Hematopoietic multipotent progenitor cell treated with erythropoietin and hydrocortisone succinate and interleukin-3 and kit ligand, for 6 days (in vitro differentiated cells): ENCODE measurements at places on chromosomes 6 and 20.
A peak's percentile ranks its signal among the peaks of the same experiment; 100 is the strongest.

GRCh38 chr6:150887978-150888563, 22.6 kb downstream of the MTHFD1L start:
- DNase-seq, result no peak

GRCh38 chr6:21103626-21104224, 489.8 kb upstream of the SOX4 start:
- DNase-seq, result no peak

GRCh38 chr6:80454661-80455365, 348.3 kb downstream of the BCKDHB start:
- no peak for DNase-seq

- DNase-seq, result peak; percentile 53
Measured at GRCh38 chr6:153117986-153118879, 12.8 kb downstream of the RGS17 start.

GRCh38 chr20:57867181-57867803, 157.5 kb upstream of the PMEPA1 start:
- no peak for DNase-seq

GRCh38 chr20:25054096-25054820, 3.7 kb downstream of the ACSS1 start:
- no peak for DNase-seq

DNA sequence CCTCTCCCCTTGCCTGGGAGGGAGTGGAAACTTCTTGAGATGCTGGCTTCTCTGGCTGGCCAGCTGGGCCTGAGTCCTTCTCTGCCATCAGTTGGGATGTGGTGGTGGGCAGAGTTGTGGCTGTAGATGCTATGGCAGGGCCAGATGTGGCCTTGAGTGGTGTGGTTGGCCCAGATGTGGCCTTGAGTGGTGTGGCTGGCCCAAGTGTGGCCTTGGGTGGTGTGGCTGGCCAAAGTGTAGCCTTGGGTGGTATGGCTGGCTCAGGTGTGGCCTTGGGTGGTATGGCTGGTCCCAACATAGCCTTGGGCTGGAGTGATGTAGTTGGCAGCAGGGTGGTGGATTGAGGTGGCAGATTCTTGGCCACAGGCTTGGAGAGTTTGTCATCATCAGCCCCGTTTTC, 36.7 kb downstream of the C6orf132 start:
- no peak for DNase-seq

GRCh38 chr6:85354761-85355618, 94.9 kb upstream of the NT5E start:
- DNase-seq, result peak; percentile 83

DNA sequence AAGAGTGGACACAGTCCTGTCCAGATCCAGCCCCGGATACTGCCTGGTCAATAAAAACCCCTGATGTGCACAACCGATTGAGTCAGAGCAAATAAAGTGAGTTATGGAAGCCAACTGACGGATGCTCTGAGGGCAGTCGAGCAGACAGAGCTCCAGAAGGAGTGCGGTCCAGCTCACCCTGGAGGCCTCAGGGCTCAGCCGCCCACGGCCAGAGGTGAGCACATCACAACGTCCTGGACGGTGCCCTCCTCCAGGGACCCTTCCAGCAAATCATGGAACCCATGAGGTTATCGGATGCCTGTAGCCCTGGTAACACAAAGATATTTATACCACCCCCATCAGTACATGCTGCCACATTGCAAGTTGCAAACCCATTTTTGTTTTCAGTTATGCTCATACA, 44.0 kb upstream of the SMOC2 start:
- DNase-seq, result no peak

DNA sequence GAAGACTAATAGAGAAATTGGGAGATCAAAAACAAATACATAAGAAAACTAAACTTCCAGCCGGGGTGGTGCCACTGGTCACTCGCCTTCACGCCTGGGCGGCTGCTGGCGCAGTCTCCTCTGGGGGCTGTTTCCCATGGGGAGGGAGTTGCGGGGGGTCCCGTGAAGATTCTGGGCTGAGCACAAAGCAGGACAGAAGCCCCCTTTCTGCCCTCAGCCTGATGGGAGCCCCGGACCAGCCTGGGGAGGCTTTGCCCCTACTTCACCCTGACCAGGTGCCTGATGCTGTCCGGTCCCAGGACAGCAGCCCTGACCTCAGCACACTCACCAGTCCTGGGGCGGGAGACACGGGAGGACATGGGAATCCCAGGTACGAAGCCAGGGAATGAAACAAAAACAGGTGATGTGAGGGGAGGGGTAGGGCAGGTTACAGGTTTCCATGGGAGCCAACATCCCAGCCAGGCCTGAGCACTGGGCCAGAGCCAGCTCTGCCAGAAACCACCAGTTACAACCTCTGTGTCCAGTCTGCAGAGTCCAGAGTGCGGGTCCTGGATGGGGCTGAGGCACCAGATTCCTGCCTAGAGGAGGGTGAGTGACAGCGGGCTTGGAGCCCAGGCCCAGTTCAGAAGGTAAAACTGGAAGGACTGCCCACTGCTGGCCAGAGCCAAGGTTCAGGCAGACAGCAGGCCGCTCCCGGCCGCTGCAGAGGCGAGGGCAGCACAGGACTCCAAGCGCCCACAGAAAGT, 326.4 kb downstream of the TAF4 start:
- DNase-seq, result no peak

DNA sequence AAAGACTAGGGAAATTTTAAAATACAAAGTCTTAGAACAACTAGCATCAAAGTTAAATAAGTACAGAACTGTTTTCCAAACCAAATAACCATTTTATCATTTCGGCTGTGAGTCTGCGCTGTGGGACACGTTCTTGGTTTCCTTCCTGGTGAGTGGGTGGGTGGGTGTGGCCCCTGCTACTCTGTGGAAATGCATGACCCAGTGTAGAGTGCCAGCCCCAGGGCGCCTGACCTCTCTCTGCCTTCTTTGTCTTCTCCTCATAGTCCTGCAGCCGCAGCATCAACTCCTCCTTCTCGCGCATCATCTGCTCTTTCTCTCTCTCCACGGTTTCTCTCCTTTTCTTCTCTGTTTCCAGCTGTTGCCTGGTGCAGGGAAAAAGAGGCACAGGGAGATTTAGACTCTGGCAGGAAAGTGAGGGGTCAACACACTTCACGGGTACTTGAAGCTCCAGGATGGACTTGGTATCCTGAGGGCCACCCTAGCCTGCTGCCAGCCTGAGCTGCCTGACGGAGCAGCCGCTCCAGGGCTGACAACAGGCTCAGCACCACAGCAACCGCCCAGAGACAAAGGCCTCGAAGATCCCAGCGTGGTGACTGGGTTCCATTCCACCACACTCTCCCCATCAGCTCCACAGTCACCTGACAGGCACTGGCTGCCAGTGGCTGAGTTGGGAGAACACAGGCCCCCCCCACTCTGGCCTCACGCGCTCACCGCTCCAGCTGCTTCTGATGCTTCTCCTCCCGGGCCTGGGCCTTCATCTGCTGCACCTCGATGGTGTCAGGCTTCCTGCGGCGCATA, 48.4 kb downstream of the EZR start:
- no peak for DNase-seq

- DNase-seq, result no peak
Measured at GRCh38 chr20:25461281-25461650, 53.8 kb downstream of the GINS1 start.

DNA sequence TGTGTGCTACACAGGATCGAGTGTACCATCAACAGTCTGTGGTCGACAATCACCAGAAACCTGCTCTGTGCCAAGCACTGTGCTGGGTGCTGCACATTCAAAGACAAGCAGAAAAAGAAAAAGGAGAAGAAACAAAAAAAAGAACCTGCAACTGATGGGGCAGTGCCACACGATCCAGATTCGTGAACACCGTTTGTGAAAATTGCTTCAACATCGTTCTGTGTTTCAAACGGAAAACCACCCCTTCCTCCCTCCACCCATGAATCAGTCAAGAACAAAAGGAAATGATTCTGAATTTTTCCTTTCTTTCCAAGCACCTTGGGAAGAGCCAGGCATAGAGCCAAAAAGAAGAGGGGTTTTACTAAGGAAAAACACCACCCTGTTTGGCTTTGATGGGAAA, 129.2 kb upstream of the ARID1B start:
- no peak for DNase-seq

DNA sequence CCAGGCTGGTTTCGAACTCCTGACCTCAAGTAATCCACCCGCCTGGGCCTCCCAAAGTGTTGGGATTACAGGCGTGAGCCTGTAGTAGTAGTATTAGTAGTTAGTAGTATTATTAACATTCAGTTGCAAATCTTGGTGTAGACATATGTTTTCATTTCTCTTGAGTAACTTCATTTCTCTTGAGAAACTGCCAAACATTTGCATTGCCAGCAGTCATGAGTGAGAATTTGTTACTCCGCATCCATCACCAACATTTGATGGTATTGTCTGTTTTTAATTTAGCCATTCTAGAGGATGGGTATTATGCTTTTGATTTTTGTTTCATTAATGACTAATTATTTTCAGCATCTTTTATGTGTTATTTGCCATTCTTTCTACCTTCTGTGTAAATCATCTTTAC, 1.5 kb upstream of the ERVFRD-1 start:
- no peak for DNase-seq

- no peak for DNase-seq
Measured at GRCh38 chr6:108656836-108657235, 96.1 kb downstream of the FOXO3 start.

DNA sequence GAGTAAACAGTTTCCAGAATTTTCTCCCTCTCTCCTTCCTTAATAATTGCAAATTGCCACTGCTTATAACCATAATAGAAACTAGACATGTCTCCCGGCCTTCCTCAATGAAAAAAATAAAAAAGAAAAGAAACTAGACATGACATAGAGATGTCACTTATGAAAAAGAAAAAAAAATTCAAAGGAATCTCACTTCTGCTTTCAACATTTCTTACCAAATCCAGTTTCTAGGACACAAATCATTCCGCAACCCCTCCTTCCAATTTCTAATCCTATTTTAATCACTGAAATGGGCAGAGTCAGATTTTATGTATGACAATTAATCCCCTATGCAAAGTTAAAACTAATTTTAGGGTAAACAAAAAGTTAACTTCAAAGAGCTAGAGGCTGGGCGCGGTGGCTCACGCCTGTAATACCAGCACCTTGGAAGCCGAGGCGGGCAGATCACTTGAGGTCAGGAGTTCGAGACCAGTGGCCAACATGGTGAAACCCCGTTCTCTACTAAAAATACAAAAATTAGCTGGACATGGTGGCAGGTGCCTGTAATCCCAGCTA, 40.1 kb upstream of the EEF1A1 start:
- DNase-seq, result no peak

DNA sequence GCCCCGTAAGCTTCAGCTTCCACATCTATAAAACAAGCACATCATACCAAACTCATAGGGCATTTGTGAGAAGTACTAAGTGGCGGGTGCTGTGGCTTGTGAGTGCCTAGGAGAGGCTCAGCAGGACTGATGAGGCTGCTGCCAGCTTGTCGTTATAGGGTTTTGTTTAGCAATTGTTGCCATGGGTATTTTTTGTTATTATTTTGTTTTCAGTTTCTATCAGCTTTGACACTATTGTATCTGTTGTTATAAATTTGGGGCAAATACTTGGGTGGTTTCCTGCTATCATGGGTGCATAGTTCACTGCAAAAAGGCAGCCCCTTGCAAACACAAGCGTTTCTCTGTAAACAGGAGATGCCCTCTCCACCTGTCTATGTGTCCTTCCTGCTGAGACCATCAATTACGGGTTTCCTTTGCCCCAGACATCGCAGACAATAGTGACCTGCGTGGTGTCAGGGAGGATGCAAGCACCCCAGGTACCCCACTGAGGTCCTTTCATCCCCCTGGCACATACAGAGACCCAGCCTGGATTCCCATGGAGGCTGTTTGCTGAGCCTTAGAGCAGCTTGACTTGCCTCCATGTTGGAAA, 3.1 kb upstream of the CCDC167 start:
- no peak for DNase-seq

- no peak for DNase-seq
Measured at GRCh38 chr6:111472933-111473435, 10.0 kb downstream of the REV3L start.

DNA sequence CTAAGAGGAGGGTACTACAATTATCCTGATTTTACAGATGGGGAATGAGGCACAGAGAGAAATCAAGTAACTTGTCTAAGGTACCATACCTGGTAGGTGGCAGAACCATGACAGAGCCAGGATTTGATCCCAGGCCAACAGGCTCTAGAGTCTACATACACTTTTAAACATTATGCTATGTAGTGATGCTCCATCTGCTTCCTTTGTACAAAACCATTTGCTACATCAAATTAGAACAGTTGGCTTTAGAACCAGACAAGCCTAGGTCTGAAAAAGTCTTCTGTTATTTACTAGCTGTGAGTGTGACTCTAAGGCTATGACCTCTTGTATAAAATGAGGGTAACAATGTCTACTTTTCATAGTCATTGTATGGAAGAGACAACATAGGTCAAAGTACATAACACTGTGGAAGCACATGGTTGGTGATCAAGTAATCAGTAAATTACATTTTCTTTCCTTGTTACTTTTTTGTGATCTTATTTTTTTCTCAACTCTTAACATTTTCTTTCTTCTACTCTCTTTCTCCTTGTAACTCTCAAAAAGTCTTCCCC, 122.1 kb downstream of the PDSS2 start:
- DNase-seq, result no peak

- DNase-seq, result no peak
Measured at GRCh38 chr20:19463597-19463996, 251.2 kb downstream of the SLC24A3 start.

DNA sequence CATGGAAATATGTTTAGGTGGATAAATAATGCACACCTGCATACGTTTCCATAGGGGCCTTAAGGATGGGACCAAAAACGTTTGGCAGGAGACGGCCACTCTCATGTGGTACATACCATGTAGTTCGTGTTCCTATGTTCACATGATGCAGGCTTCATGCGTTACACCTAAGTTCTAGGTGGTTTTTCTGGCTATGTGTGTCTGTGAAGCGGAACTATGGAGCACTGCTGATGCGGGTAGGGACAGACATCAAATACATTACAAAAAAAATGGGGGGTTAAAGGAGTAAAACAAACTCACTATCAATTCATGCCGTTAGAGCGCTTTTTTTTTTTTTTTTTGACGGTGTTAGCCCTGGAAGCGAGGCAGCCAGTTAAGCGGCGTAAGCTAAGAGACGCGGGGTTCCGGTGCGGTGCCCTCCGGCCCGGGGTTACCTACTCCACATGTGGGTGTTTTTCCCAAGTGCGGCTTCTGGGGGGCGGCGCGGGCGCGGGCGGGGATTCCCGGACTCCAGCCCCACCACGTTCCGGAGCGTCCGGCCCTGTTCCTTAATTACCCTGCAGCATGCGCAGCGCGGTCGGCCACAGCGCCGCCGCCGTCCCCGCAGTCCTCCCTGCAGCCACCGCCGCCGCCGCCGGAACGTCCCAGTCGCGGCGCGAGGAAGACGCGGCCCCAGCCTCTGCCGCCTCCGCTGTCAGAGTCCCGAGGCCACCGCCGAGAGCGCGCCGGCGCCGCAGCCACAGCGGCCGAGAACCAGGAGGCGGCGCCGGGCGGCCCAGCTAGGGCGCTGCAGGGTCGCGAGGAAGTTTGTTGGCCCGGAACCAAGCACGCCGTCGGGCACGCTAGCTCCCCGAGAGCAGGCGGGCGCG, 648 bp downstream of the COL19A1 start:
- DNase-seq, result peak; percentile 57

DNA sequence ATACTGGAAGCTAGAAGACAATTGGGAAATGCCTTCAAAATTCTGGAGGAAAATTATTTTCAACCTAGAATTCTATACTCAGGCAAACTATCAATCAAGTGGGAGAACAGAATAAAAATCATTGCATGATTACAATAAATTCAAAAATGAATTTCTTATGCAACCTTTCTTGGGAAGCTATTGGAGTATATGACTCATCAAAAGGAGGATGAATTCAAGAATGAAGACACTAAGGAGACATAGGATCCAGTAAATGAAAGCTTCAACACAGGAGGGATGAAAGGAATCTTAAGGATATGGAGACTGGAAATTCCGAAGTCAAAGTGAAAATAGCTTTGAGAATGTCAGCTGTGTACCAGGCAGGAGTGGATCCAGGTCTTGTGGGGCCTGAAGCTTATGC, 12.6 kb upstream of the UBR2 start:
- no peak for DNase-seq
